ENCODE measurements at places on chromosomes 11 and 22.

DNA sequence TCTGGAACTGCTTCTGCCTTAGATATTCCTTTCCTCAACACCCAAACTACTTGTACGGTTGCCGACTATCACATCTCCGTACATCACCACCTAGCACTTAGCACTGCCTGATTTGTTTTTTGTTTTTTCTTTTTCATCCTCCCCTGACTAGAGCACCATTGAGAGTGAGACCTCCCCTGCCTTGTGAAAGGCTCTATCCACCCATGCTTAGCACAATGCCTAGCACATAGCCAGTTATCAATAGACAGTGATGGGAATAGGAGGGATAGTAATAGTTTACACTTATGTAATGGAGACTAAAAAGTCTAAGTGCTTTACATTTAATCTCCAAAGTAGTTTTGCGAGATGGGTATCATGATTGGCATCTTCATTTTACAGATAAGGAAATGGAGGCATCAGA, 115.8 kb downstream of the LDLRAD3 start:
- DNase-seq, result no peak

GRCh38 chr11:2934021-2934550, 4.9 kb upstream of the PHLDA2 start:
- no peak for DNase-seq

GRCh38 chr11:81658722-81659121, 1074.9 kb downstream of the FAM181B start:
- peak; percentile 4 for DNase-seq

GRCh38 chr22:50731811-50732624, 6.0 kb upstream of the ACR start:
- DNase-seq, result peak; percentile 36

- DNase-seq, result no peak
These were observed 57.2 kb upstream of the ARHGAP32 start for GRCh38 chr11:129249351-129249750.

DNA sequence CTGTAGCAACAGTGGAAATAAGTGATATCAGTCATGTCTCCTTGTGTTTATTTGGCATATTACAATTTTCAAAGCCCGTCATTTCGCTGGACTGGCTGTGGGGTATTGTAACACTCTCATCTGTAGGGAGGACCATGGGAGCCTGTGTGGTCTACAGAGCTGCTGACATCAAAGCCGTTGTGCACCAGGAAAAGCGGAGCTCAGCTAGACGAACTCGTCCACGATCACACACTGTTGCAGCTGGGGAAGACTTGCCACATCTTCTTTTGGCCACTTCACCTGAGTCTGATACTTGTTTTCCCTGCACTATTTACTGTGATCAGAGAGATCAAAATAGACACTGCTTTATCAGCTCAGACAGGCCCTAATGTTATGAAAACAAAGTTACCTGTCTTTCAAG, 741.3 kb downstream of the OPCML start:
- no peak for DNase-seq

- DNase-seq, result no peak
These were observed 27.7 kb downstream of the MPPED1 start for GRCh38 chr22:43439368-43440103.

GRCh38 chr11:134508219-134508990, 96.4 kb upstream of the B3GAT1 start:
- DNase-seq, result no peak

GRCh38 chr22:40728731-40729189, 49.5 kb downstream of the MCHR1 start:
- DNase-seq, result no peak

- no peak for DNase-seq
These were observed 742 bp upstream of the CASP4 start for GRCh38 chr11:104968856-104969776.

DNA sequence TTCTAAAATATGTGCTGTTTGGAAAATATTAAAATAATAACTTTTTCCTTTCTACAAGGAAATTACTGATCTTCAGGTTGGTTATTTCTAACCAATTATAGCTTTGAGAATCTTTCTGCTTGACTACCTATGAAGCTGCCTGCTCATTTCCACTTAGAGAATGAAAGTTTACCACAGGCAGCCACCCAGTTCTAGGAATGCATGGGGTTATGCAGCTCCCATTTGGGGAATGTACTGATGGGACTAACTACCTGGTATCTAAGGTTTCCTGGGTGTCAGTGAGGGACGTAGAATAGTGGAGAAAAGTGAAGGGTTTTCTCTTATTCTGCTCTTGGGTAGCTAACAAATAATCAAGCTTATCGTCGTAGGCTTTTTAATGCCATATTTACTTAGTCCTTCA, 73.4 kb downstream of the DEUP1 start:
- DNase-seq, result no peak

DNA sequence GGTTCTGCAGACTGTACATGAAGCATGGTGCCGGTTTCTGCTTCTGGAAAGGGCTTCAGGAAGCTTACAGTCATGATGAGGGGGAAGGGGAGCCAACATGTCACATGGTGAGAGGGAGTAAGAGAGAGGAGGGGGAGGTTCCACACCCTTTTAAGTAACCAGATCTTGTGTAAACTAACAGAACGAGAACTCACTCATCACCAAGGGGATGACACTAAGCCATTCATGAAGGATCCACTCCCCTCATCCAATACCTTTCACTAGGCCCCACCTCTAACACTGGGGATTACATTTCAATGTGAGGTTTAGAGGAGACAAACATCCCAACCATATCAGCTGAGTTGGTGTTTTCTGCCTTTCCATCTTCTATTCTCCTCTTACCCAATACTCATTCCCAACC, 83.5 kb downstream of the BDNF start:
- DNase-seq, result no peak

DNA sequence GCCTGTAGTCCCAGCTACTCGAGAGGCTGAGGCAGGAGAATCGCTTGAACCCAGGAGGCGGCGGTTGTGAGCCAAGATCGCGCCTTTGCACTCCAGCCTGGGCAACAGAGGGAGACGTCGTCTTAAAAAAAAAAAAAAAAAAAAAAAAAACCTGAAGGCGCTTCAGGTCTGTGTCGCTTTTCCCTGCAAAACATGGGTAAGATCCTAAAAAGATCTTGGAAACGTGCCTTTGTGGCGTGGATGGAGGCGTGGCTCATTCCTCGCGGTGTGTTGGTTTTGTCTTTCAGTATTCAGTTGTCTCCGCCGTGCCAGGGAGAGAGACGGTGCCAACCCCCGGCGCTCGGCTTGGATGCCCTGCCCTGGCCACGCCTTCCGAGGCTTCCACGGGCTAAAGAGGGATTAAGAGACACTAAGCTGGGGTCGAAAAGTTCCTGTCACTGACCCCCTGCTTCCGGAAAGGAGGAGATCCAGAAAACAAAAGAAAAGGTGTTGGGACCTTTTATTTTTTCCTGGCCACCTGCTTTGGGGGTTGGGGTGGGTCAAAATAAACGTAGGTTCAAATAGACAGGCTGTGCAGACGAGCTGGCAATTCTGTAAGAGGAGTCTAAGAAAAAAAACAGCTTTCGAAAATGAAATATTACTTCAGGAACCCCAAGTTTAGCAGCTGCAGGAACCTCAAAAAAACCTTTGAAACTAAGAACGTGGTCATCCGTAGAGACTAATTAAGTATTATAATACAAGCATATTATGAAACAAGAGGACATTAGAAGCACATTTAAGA, 1.1 kb upstream of the SLC35F2 start:
- DNase-seq, result peak; percentile 54

- DNase-seq, result peak; percentile 41
These were observed 33.3 kb downstream of the MARK2 start for GRCh38 chr11:63871962-63872799.

DNA sequence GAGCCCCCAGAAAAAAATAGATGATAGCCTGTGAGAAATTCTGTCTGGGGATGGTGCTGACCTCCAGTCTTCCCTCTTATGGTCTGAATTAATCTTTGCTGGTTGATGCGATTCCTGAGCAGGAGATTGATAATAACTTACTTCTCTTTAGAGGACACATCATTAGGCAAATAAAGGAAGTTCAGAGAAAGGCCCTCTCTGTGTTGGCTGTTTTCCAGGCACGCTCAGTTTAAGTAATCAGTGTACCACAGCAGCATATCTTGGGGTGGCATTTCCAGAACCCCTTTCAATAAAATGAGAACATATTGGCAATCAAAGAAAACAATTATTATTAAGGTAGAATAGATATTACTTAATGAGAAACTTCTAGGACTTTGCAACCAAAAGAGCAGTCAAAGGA, 1129.3 kb upstream of the RAG2 start:
- DNase-seq, result no peak

- no peak for DNase-seq
These were observed 11.0 kb upstream of the MIEF1 start for GRCh38 chr22:39490966-39491680.

DNA sequence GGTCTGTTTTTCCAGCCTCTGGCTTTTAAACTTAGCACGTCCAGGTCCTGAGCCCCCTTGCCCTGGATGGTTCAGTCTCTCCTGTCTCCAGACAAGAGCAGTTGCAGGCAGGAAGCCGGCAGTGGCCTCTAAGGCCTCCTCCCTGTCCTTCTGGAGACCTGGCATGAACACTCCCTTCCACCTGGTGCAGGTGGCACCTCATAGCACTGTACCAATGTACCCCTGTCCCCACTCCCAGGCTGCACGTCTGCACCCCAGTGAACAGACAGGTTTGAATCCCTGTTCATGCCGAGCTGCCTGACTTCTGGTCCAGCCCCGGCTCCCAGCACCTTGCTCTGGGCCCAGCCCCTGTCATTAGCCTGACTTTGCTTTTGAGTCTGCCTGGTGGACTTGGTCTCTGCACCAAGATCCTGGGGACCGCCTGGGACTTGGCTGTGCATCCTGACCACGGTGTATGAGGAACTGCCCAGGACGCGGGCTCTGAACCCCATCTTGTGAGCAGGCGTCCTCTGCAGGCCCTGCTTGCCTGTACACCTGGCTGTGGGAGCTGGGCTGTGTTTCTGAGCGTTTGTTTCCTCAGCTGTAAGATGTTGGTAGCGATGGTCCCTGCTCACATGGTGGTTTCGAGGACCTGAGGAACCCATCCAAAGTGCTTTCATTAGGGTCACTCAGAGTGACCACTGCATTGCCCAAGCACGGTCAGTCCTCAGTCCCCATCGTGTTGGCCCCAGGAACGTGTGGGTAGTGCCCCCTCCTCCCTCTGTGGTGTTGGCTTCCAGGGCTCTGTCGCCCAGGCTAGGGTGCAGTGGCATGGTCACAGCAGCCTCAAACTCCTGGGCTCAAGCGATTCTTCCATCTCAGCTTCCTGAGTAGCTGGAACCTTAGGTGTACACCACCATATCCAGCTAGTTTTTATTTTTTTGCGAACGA, 75.0 kb upstream of the SHANK2 start:
- DNase-seq, result no peak

- DNase-seq, result peak; percentile 35
These were observed 29.0 kb downstream of the GLYATL1 start for GRCh38 chr11:58968251-58968711.

DNA sequence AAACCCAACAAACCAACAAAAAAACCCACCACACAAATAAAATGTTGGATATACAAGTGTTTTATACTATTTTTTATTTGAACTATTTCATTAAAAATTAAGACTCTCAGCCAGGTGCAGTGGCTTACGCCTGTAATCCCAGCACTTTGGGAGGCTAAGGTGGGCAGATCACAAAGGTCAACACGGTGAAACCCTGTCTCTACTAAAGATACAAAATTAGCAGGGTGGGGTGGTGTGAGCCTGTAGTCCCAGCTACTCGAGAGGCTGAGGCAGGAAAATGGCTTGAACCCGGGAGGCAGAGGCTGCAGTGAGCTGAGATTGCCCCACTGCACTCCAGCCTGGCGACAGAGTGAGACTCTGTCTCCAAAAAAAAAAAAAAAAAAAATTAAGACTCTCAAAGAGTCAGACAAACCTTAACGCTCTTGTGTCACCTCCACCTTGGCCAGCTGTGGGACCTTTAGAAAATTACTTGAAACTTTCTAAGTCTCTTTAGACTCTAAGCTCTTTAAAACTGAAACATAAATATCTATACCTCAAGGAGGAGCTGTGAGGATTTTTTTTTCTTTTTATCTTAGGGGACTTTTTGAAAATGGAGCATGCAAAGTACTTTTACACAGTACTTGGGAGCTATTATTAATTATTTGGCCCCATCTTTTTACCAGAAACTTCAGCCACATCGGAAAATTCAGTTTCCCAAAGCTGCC, 68.4 kb upstream of the CLNS1A start:
- DNase-seq, result no peak

- DNase-seq, result peak; percentile 62
These were observed 2.6 kb upstream of the GCAT start for GRCh38 chr22:37804881-37805809.

- DNase-seq, result no peak
These were observed 31.5 kb downstream of the TRMU start for GRCh38 chr22:46366801-46367706.

DNA sequence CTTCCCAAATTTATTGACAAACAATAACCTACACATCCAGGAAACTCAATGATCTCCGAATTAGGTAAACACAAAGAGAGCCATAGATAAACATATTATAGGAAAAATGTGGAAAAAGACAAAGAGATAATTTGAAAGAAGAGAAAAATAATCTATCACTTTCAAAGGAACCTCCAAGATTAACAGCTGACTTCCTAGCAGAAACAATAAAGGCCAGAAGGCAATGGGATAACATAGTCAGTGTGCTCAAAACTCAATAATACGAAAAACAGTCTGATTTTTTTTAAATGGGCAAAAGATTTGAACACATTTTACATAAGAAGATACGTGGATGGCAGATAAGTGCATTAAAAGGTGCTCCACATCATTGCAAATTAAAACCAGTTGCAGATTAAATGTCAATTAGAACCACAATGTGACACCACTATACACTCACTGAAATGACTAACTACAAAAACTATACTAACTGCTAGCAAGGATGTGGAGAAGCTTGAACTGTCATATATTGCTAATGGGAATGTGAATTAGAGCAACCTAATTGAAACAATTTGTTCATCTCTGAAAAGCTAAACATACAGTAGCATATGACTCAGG, 300.4 kb downstream of the TMEM135 start:
- DNase-seq, result no peak

DNA sequence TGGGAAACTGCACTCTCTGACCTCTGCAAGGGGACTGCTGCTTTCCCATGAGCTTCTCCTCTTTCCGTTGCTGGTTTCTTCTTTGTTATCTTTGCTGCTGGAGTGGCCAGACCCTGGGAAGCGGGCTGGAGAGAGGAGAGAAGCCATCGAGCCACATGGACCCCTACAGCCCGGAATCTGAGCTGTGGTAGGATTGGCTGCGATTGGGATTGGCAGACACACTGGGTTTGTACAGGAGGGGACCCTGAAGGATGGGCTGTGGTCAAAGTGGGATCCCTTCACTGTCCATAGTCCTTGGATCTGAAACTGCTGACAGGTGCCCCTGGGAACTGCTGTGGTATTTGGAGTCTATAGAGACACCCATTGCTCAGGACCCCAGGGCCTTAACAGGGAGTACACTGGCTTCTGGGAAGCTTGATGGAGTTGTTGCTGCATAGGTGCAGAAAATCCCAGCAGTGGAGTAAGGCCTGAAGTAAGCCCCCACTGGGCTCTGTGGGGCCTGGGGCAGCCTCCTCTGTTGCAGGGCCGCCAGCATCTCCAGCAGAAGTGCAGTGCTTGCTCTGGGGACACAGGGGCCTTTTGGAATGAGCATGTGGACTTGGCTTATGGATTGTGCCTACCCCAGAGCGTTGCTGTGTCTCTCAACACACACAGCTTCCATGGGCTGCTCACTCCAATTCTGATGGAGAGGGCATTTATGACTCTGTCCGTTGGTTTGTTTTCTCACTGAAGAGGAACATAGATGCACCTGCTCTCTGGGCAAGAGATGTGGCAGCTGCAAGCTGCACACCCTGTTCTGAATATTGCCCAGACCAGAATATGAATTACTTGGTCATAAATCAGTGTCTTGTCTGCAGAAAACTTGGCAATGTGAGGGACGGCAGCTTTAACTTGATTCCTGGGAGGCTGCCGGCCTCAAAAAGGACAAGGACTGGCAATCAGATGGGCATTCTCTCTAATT, 32.0 kb downstream of the BCR start:
- DNase-seq, result peak; percentile 53

- DNase-seq, result peak; percentile 46
These were observed 6.0 kb downstream of the APOL1 start for GRCh38 chr22:36258701-36259614.
